ENCODE measurements at places on chromosomes 7 and 10. TPM values are rescaled to one million over a fixed set of nuclear protein-coding genes. Genes with fewer than 3 reads are reported as not detected.

The GIMAP7 gene
- 0.30 TPM for total RNA-seq

The ITGB1 gene
- total RNA-seq: 128 TPM

DNA sequence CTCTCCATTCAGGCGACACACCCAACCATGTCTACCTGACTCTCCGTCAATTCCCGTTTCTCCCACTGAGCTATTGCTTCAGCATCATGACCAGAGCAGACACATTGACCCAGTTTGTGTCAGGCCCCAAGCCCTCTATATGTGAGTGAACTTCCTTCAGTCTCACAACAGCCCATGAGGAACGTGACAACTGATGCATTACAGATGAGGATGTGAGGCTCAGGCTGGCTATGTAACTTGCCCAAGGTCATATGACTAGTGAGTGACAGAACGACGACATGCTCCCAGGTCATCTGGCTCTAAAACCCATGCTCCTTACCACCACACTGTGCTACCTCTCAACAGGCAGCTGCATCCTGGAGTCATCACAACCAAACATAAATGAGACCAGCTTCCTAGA, 3.7 kb downstream of the TMEM140 start:
- no peaks in the 10 kb centered on the region for H3K36me3 ChIP-seq
- H3K4me1 ChIP-seq: peaks cover 49% of the 10 kb centered on the region
- peak; percentile 83 for DNase-seq

- H3K36me3 ChIP-seq: no peaks in the 10 kb centered on the region
- H3K4me3 ChIP-seq: peak overlapping the region; percentile 63
- H3K27me3 ChIP-seq: no peaks in the 10 kb centered on the region
- H3K4me1 ChIP-seq: peaks cover 21% of the 10 kb centered on the region
- H3K27ac ChIP-seq: no peak overlapping the region
Measured at GRCh38 chr7:100865372-100865911, 1.7 kb upstream of the TRIP6 start.

The TMEM176B gene
- 0.25 TPM for total RNA-seq

The TRIM74 gene
- total RNA-seq: 1.6 TPM

DNA sequence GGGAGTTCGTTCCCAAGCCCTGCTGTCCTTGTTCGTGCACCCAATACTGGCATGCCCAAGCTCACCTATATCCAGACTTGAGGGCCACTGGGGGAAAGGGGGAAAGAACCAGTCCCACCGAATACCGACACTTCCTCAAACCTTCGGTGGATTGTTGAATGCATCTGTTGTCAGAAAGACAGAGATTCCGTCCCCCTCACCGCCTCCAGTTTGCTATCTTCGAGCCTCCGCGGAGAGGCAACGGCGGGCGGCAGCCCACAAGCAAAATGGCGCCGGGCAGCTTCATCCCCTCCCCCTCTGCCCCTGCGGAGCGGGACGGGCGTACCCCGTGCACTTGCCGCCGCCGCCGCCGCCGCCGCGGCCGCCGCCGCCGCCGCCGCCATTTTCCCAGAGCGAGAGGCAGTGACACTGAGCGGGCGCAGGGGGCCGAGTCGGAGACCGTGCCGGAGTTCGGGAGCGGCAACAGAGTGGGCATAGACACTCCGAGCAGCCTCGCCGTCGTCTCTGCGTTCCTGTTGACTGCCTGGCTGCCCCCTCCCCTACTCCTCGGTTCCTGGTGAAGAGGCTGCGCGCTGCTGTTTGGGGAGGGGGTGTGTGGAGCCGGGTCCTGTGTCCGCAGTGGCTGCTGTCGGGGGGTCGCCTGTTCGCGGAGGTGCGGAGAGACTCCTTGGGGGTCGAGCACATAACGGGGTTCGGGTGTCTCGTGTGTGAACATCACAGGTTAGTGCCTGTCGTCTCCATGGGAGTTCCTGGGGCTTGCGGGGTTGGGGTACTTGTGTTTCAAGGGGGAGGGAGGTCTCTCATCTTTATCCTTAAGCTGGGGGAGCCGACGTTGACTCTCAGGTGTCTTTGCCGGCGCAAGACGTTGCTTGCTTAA, at the start of gene KMT2E:
Gene KMT2E, plus strand, starts transcription at position 390 of the 877 bp plus-strand sequence. CDS start 26,748 bp downstream, outside the sequence.
- peak within 1 kb of the TSS; percentile 100 for H3K27ac ChIP-seq
- no peaks in the 10 kb centered on the region for H3K27me3 ChIP-seq
- peak within 1 kb of the TSS; percentile 97 for H3K4me3 ChIP-seq
- no peaks in the 10 kb centered on the region for H3K36me3 ChIP-seq

The EMX2 gene
- total RNA-seq: not detected

The LRRD1 gene
- 0.17 TPM for total RNA-seq

The LIPK gene
- not detected for total RNA-seq

DNA sequence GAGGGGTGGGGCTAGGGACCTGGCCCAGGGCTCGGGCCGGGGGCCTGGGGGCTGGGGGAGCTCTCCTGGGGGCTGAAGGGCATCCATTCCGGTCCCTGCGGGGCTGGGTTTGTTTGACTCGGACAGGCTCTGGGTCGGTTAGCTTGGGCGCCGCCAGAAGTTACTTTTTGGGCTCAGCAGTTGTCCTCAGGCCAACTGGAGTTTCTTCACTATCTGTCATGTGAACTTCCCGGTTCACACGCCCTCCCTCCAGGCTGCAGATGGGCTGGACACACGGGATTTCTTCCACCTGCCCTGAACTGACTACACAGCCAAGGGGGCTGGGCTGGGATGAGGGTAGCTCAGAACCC, 3.8 kb downstream of the SLC4A2 start:
- H3K36me3 ChIP-seq: peaks cover 27% of the 10 kb centered on the region
- H3K27ac ChIP-seq: no peak overlapping the region
- peaks cover 16% of the 10 kb centered on the region for H3K4me1 ChIP-seq
- no peaks in the 10 kb centered on the region for H3K27me3 ChIP-seq
- no peak overlapping the region for H3K4me3 ChIP-seq

- H3K27ac ChIP-seq: no peak overlapping the region
- H3K4me3 ChIP-seq: no peak overlapping the region
- H3K4me1 ChIP-seq: peaks cover 26% of the 10 kb centered on the region
- H3K36me3 ChIP-seq: no peaks in the 10 kb centered on the region
- H3K27me3 ChIP-seq: no peaks in the 10 kb centered on the region
Measured at GRCh38 chr10:114026189-114027040, 17.3 kb upstream of the ADRB1 start.

The EPDR1 gene
- total RNA-seq: not detected

DNA sequence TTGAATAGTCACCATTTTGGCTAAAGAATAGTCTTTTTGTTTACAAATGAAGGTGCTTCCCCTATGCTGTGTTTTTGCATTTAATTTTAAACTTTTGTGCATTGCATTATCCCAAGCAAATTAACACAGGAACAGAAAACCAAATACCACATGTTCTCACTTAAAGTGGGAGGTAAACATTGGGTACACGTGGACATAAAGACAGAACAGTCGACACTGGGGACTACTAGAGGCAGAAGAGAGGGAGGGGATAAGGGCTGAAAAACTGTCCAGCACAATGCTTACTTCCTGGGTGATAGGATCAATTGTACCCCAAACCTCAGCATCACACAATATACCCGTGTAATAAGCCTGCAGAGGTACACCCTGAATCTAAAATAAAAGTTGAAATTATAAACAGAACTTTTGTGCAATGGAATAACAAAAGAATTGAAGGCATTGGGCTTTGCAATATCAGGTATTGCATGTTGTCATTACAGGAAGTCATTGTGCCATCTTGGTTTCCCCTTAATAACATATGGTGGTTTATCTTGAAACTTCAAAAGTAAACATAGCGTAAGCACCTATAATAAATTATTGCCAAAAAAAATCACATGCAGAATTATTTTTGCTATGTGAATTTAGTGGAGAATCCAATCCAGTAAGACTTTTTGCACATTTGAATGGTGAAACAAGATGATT, 16.1 kb downstream of the ADD3 start:
- H3K27me3 ChIP-seq: no peaks in the 10 kb centered on the region
- no peak overlapping the region for H3K27ac ChIP-seq
- H3K4me1 ChIP-seq: peaks cover 20% of the 10 kb centered on the region
- DNase-seq: no peak

The TMEM213 gene
- not detected for total RNA-seq

DNA sequence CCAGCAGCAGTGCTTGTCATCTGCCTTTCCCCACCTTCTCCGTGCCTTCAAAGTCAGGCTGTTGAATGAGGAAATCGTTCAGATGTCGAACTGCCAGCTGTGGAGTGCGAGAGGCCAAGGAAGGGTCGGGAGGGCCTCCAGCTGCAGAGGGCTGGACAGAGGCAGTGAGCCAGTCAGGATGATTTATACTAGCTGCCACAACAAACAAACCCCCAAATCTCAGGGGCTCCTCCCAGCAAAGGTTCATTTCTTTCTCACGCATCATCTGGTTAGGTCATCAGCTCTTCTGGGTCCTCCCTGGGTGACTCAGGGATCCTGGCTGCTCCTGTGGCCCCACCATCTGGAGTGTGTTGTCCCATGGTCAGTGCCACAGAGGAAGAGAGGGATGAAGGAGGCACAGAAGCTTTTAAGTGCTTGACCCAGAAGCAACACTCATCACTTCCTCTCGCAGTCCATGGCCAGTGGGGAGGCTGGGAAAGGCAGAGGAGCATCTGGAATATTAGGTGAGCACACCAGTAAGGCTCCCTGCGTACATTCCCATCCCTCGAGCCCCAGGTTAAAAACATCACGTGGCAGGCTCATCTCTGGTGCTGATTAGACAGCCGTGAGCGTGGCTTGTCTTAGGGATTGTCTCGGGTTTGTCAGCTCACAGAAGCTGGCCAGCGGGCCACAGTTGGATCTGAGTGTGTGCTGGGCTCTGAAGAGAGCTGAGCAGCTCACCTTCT, 140.7 kb downstream of the RGS10 start:
- DNase-seq: no peak
- H3K36me3 ChIP-seq: peaks cover 39% of the 10 kb centered on the region
- H3K27ac ChIP-seq: peak overlapping the region; percentile 2
- H3K27me3 ChIP-seq: no peaks in the 10 kb centered on the region

The EVX1 gene
- total RNA-seq: not detected

DNA sequence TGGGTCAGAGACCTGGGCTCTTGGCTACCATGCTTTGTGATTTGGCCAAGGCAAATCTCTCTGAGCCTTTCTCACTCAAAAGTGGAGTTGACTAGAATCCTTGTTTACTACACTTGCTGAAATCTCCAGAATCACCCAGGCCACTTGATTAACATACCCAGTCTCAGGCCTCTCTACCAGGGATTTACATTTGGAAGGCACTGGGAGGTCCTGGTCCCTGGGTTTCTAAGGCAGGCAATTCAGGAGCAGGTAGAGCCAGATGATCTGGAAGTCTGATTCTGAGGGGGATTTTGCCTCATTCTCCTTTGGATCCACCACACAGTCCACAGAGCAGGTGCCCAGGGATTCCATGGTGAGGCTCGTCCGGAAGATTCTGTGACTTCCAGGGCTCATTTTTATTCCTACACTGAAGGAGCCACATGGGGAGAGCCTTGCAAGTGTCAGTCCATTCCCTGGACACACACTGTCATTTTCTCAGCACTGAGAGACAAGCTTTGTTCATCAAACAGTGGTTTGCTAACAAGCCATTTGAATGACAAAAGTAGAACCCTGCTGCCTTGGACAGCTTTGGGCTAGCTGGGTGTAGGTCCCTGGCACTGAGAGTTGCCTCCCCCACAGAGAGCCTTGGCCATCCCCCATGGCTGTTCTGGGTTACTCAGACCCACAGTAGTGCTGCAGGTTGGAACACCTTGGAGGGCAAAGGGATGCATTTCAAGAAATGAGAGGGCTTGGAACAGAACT, 74.2 kb downstream of the NOC3L start:
- no peaks in the 10 kb centered on the region for H3K36me3 ChIP-seq
- no peak overlapping the region for H3K4me3 ChIP-seq
- H3K27ac ChIP-seq: no peak overlapping the region
- no peak for DNase-seq

DNA sequence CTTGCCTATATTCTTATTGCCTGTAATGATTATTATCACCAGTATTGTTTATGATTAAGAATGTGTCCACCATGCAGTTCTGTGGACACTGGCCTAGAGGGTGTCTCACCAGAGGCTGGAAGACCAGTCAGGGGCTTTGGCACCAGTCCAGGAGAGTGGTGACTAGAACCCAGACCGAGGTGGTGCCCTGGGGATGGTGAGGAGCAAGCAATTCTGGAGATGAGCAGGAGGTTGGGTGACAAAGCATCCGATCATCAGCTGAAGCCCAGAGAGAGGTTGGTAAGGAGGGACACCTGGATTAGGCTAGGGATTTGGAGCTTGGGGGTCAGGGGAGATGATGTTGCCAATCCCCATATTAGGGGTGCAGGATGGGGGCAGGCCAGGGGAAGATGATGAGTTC, 124.4 kb downstream of the EMX2 start:
- no peak overlapping the region for H3K4me3 ChIP-seq
- no peak for DNase-seq
- H3K27me3 ChIP-seq: no peaks in the 10 kb centered on the region
- no peak overlapping the region for H3K27ac ChIP-seq
- H3K36me3 ChIP-seq: no peaks in the 10 kb centered on the region

All from B cell (primary cell).